ENCODE measurements at places on chromosomes 13 and 19.

DNA sequence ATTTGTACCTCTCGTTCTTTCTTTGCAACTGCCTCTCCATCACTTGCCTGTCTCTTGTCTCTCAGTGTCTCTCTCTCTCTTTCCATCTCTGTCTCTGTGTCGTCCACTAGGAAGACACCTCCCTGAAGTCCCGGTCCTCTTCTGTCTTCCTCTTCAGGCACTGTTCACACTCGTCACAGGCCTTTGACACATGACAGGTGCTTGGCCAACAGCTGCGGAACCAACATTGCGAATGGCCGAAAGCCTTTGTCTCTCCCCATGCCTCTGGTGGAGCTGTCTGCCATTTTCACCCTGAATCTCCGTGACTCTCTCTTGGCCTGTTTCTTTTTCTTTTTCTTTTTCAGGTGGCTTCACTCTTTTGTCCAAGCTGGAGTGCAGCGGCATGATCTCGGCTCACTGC, 2.8 kb downstream of the HIPK4 start:
- no peak for DNase-seq

- DNase-seq = no peak
Measured at GRCh38 chr19:2003874-2004273, 11.6 kb downstream of the BTBD2 start.

DNA sequence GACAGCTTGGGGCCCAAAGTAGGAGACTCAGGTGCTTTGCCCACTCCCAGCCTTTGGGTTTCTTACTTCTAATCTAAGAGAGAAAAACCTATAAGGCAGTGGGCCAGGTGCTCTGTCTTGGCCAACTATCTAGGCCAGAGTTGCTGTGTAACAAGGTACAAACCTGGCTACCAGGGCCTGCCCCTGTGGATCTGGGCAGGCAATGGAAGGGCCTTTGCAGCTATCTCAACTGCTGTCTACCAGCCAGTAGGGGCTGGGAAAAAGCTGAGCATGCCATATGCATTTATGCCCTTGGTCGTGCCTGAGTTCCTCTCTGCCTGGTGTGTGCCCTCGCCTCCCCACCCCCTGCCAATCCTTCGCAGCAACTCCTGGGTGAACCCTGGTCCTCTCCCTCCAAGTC, 16.7 kb upstream of the SERPINE3 start:
- DNase-seq = no peak

DNA sequence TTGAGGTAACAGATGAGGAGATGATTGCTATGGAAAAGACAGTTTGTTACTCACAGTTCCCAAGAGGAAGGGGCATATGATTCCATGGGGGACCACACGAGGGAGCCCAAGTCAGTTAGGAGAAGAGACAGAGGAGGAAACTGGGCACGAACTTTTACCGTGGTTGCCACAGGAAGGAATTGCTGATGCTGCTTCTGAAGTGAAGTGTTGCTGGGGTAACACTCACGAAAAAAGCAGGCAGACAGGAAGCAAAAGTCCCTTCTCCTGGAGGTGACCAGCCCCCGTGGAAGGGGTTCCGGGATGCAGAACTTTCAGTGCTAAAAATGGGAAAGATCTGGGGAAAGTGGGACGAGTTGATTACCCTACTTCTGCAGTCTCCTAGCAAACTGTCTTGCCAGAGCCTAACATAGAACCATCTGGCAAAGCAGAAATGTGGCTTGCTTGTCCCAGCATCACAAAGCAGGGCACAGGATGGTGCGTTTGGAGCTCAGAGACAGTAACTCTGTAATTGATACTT, 35.4 kb upstream of the MAP3K10 start:
- DNase-seq = no peak

DNA sequence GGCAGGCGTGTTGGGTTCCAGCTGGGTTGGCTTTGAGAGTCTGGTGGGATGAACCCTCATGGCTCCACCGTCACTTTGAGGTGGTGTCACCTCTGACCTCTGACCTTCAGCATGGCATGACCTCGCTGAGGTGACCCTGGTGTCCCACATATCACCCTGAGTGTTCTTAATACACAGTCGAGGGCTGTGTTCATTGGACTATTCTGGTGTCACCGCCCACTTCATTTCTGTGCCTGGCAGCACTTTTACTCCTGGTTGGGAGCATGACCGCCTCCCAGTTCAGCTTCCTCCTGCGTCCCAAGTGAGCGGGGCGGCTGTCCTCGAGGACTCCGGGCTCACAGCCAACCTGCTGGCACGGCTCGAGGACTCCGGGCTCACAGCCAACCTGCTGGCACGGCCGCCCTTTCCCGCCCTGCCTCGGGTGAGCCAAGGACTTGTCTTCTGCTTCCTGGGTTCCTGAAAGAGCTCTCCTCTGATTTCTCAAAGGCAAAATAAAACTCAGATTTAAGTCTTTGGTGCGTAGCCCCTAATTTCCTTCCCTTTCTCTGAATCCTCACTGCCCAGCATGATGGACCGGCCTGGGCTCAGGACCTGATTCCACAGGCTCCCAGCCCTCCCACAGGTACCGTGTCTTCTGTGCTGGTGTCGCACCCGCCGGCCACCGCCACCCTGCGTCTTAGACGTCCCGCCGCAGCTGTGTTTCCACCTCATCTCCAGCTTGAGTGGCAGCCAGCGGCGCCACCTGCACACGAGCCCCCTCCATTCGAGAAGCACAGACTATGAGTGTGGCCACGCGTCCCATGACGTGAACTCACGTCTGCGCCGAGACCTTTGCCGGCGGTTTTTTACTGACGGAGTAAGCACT, 10.4 kb downstream of the ATP4B start:
- DNase-seq = peak; percentile 96

DNA sequence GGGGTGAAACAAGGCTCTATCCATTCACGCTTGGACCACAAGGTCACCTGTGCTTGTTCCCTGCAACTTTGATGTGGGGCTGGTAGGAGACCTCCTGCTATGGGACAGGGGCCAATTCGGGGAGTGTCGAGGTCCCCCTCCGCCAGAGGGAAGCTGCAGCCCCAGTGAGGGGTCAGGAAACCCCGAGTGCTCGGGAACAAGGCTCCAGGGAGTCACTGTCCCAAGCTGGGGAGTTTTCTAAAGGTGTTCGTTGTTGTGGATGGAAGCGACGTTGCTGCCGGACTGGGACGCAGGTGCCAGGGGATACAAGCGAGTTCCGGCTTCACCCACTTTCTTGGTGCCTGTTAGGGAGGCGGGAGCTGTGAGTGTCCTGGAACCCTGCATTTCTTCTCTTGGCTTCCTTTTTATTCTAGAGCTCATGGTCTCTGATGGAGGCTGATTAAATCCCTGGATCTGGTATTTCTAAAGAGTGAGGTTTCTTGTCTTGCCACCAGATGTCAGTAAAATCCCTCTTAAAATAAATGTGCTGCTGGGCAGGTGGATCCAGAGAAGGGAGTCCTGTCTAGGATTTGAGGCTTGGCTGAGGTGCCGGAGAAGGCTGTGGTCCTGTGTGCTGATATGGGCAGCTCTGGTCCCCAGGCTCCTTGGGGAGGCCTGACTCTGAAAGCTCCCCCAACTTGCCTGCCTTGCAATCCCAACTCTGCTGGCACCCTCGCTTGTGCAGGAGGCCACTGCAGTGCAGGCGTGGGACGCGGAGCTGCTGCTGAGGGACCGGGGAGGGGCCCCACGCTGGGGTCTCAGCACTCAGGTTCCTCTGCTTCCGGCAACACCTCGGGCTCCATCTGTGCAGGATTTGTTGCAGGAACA, 153.9 kb downstream of the TEX29 start:
- DNase-seq = peak; percentile 4

- DNase-seq = no peak
Measured at GRCh38 chr13:32473650-32474049, 45.7 kb upstream of the N4BP2L1 start.

- no peak for DNase-seq
Measured at GRCh38 chr13:105343134-105343806, 1192.2 kb downstream of the EFNB2 start.

DNA sequence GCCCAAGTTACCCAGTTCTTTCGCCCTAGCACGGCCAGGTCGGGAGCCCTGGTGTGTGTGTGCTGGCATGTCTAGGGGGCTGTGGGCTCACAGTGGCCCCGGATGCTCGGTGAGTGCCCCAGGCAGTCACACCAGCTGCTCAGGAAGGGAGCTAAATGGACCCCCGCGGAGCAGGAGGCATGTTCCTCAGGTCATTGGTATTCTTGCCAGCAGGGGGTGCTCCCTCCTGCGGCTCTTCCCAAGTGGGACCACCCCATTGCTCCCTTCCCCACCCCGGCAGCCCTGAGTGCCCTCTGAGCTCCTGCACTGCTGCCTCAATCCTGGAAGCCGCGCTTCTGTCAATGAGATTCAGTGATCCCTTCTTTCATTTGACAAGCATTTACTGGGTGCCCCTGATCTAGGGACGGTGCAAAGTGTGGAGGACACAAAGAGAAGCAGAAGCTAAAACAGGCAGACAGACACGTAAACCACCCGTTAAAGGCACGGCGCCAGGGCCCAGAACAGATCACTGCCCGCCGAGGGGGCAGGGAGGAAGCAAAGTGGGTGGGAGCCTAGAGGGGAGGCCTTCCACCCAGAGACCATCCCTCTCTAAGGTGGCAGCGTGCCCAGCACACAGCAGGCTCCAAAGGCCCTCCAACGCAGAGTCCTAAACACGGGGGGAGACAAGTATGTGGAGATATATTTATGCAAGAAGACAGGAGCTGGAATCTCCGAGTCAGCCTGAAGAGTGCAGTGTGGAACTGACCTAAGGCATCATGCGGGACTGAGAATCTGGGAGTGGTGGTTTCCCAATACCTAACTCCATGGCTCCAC, 5.2 kb upstream of the ADPRHL1 start:
- no peak for DNase-seq

DNA sequence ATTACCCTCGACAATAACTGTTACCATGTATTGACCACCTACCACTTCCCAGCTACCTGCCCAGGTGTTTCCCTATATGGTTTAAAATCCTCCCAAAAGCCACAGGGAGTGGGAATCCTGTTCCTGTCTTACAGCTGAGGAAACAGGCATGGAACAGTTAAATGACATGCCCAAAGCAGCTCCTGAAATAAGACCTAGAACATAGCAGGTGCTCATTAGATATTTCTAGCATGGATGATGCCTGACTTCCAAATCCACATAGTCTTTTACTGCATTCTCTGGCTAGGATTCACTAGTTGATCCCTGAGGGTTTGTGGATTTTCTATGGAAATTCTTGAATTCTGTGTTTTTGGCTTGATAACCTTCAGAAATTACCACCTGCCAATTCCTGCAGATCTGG, 13.0 kb downstream of the KCNN4 start:
- no peak for DNase-seq
